Muscle of back (tissue), 13 donors: ENCODE measurements at places on chromosomes 4 and X.

- no peak for DNase-seq
Measured at GRCh38 chr4:69523385-69524132, 27.9 kb upstream of the UGT2B4 start.

- DNase-seq = no peak
Measured at GRCh38 chr4:52795533-52795932, 44.3 kb upstream of the ERVMER34-1 start.

DNA sequence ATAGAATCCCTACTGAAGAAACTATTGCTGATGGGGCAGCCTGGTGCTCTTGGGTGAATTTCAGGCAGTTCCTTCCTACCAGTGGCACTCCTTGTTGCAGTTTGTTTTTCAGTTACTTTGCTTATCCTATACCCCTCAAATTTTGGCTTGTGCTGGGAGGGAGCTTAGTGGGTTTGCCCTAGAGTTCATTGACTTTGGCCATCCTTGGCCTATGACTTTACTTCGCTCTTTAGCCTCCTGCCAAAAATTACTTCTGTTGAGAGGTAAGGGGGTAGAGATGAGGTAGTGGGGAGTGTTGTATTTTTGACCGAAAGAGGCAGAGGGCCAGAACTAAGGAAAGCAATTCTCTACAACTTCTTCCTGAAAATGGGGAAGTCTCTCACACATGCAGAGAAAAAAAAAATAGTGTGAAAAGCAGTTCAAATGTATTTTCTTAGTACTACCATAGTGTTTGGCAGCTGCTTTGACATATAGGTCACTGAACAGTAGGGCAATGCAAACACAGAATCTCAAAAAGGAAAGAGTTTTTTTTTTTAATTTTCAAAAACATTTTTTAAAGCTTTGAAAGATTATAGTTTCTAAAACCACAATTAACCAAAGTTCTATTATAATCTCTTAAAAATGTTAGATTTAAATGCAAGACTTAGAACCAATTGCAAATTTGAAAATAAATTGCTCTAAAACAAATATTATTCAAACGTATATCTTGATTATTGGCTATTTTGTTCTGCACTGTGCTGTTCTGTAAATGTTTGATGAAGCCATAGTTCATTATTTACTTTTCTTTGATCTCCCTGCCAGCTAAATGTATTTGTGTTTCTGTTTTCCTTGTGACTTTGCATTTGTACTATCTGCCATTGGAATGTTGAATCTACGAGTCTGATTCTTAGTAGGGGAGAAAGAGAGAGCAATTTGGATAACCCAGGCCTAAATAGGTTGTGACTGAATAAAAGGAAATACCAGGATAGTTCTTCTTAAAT lies 73.6 kb downstream of the DCK start:
- no peak for DNase-seq

DNA sequence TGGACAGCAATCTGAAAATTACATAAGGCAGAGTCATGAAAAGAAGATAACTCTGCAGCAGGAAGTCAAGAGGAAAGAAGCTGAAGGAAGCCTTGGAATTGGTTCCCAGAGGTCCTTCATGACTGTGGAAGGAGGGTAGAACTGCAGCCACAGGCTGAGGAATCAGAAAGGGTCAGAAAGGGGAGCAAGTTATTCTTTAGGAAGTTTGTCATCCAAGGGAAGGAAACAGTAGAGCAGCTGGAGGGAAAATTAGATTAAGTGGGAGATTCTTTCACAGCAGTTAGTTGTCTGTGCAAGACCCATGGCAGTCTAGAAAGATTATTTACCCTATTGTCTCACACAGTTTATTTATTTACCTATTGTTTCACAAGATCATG lies 9.3 kb upstream of the ADH1C start:
- no peak for DNase-seq

DNA sequence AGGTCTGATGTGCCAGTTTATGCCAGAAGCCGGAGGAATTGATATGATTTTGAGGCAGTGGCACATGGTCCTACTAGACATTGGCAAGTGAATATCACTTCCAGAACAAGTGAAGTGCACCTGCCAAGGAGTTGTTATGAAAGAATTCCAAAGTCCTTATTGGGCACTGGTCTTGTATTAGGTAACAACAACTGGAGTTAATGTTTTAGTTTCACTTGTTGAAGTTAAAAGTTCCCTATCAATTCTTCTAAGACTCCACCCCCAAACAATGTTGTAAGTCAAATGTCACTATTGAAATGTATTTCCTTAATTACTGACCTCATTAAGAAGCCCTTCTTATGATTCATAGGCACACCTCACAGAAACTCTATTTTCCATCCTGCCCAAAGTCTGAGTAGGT lies 3.1 kb downstream of the TET2 start:
- no peak for DNase-seq

- DNase-seq = no peak
Measured at GRCh38 chr4:118711052-118711451, 25.9 kb downstream of the METTL14 start.

DNA sequence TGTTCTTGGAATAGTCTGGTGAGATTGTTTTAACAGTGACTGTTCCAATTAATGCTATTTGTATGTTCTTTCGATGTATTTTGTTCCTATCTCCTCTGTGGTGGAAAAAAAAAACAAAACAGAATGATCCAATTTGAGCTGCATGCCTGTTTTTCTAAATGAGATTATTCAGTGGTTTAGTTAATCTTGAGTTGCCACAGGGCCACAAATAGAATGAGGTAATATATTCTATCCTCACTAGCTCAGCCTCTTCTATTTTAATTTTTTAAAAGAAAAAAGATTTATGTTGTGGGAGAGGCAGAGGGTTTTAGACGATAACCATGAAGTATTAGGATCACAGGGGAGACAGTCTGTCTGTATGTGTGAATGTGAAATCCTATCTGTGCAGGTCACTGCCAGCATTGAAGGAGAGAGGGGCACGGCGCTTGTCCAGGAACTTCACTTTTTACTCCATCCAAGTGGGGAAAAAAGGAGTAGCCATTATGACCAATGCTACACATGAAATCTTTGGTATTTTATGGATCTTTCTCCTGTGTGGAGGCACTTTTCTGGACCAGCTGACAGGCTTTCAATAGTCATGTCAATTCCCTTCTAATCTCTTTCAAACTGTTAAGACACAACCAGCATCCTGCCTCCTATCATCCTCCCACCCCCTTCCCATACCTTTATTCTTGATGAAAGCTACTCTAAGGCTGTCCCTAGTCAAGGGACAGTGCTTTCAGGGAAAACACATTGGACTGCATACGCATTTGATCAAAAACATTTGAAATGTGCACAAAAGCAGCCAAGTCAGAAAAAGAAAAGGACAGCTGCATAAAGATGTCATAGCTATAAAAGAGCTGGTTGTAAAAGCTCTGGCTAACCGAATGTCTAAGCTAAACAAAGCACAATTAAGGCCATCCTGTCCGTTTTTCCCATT lies 1063.8 kb upstream of the INTU start:
- peak; percentile 71 for DNase-seq

- no peak for DNase-seq
Measured at GRCh38 chrX:150690126-150690525, 3.1 kb upstream of the MTMR1 start.

GRCh38 chrX:102126863-102127262 lies 1.4 kb downstream of the TCEAL2 start:
- DNase-seq = no peak

GRCh38 chr4:45931154-45931553 lies 192.7 kb downstream of the GABRG1 start:
- no peak for DNase-seq

- DNase-seq = no peak
Measured at GRCh38 chr4:30722359-30723200, 2.4 kb downstream of the PCDH7 start.

GRCh38 chrX:80812176-80812575 lies 2.5 kb upstream of the BRWD3 start:
- DNase-seq = no peak

GRCh38 chr4:36687681-36688080 lies 406.3 kb downstream of the DTHD1 start:
- DNase-seq = no peak

GRCh38 chrX:117996918-117997480 lies 119.6 kb downstream of the KLHL13 start:
- no peak for DNase-seq

DNA sequence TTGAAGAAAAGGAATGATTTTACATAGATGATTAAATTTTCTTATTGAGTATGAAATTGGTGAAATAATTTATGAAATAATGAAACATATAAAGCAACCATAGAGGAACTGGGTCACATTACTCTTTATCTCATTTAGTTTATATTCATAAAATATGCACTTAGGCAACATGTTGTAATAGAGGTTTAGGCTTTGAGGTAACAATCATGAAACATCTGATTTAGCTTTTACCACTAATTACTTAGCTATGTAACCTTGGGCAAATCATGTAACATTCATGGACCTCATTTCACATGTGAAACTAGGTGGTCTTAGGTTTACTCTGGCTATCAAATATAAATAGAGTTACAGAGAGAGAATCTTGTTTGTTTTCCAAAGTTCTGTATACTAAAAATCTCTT lies 54.5 kb upstream of the SMARCA5 start:
- DNase-seq = no peak

- DNase-seq = peak; percentile 54
Measured at GRCh38 chr4:3388471-3389232, 53.1 kb upstream of the HGFAC start.

DNA sequence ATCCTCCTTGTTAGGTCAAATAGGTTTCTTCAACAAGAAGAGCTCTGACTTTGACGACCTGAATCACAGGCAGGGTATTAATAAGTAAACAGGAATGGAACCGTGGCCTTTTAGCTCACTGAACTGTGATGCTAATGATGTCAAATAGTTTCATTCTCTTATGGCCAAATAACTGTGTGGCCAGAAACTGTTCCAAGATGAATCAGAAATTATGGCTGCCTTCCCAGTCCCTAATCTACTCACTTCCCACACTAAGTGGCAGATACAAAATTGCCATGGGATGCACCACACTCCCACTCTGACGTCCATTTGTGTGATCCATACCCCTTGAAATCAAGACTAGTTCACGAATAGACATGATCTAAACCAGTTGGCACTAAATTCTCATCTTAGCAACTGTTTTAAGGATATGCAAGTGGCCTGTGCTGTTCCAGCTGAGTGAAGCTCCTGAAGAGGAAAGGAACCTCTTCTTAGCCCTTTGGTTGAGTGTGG lies 455.4 kb downstream of the IL15 start:
- peak; percentile 79 for DNase-seq

DNA sequence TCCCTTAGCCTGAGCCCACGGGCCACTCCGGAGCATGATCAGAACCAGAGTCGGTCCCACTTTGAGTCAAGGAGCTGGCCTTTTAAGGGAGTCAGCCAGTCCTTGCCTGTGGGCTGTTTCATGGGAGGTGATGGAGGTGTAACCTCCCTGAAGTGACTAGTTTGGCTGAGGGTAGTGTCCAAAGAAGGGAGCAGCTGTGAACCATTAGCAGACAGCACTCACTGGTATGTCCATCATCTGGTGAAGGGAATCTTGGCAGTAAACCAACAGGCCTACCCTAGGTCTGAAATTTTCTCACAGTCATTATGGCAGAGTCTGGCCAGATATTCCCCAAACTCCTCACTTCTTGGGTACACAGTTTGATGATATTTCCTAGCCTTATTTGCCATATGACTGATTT lies 12.3 kb upstream of the REPS2 start:
- DNase-seq = no peak

DNA sequence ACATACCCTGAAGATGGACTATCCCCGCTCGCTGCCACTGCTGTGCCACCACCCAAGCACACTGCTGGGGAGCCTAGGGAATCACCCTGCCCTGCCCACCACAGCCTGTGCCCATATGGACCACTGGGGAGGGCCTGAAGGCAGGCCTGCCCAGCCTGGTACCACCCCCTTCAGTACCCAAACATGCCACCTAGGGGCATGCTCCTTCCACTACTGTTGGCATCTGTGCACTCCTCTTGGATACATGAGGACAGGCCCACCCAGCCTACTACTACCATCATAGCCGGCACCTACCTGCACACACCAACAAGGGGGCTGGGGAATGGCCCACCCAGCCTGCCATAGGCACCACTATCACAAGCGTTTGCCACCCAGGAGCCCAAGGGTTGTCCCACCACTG lies 30.1 kb upstream of the PRDX4 start:
- DNase-seq = no peak

DNA sequence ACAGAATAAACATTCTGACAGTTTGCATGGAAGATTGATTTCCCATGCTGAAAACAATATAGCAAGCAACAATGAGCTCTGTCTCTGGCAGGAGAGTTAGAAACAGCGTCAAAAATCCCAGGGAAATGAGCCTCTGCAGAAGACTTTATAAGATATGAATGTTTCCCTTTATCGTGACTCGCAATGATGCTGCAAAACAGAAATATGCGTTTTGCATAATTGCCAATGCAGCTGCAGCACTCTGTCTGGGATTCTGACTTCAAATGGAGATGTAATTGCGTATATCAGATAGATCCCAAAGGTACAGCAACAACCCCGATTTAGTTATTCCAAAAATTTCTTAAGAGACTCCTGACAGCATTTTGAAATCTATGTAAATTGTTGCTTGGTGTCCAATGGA lies 702.4 kb upstream of the EPHA5 start:
- DNase-seq = peak; percentile 74

GRCh38 chrX:153868576-153869472 lies 17.1 kb downstream of the L1CAM start:
- no peak for DNase-seq

DNA sequence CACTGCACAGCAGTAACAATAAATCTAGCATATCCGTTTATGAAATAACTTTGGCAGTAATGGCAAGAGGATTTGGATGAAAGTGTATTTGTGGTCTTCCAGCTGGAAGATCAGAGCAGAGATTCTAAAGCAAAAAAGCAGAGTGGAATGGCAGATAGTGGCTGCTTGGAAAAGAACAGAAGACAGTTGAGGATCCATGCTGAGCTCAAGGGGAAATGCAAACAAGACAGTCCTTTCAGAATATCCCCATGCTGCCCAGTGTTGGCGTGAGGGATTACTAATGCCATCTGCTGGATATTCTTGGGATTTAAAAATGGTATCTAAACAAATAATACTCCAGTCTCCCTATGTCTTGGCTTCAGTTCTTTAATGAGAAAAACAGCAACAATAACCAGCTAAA lies 629.1 kb upstream of the ATOH1 start:
- peak; percentile 74 for DNase-seq

DNA sequence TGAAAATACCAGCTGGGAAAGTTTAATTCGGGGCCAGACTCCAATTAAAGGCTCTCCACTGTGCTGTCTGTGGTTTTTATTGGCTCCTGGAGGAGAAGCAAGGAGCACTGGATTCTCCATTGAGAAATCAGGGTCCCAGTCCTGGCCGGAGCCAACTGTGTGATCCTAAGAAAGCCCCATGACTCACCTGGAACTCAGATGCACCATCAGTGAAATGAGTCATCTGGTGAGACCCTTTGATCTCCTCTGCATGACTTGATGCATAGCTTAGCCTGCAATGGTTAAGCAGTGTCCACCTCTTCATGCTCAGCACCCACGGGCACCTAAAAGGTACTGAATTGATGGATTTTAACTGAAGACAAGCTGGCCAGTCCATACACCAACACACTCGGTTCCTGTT lies 119.2 kb upstream of the VCX3B start:
- no peak for DNase-seq

- DNase-seq = no peak
Measured at GRCh38 chrX:107711521-107712181, 63.9 kb downstream of the TSC22D3 start.
